Motor neuron (in vitro differentiated cells): ENCODE measurements at places on chromosomes 4 and X. TPM values are rescaled to one million over a fixed set of nuclear protein-coding genes. Genes with fewer than 3 reads are reported as not detected.

GRCh38 chr4:96194993-96195392, 355.1 kb downstream of the PDHA2 start:
- ATAC-seq, result no peak

- peak; percentile 100 for ATAC-seq
Observed at GRCh38 chrX:149962859-149963757, 24.8 kb upstream of the EOLA2 start.

GRCh38 chrX:118745570-118745969, 18.2 kb downstream of the IL13RA1 start:
- ATAC-seq, result no peak

GRCh38 chrX:13691841-13692371, 3.0 kb downstream of the RAB9A start:
- no peak for ATAC-seq

DNA sequence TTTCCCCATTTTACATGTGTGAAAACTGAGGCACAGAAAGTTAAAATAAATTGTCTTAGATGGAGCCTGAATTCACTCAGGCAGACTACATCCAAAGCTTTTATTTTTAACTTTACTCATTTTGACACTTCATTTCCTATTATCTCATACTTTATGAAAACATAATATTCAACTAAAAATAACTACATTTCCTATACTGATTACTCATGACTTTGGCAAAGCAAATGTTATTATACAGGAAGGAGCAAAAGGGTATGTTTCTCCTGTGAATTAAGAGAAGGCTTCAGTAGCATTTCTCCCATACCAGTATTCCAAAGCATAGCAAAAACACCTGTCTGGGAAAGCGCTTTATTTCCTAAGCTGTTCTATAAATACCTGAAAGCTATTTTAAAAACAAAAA, 178.6 kb downstream of the ADAMTS3 start:
- no peak for ATAC-seq

DNA sequence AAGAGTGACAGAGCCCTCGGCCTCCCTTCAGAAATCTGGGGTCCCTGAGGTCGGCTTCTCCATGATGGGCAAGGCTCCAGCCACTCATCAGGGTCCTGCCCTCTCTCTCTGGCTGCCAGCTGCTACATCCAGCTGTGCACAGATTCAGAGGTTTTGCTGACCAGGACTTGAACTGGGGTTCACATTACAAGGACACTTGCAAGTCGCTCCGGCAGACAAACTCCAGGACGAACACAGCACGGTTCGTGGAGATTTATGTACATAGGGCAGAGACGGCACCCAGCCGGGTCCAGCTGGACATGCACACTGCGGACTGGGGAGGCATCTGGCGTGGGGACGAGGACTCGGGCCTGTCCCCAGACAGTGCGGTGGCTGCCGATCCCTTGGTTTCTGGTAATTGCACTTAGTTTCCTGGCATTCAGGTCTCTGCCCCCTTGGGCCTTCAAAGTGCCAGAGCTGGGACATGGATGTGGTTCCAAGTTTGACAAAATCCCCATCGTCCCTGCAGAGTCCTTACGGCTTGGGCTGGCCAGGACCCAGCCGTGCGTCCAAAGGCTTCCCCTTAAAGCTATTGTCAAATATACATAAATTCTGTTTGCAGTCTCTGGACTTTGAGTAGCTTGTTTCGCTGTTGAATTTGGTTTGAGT, 6.2 kb upstream of the C4orf50 start:
- no peak for ATAC-seq

- ATAC-seq, result peak; percentile 55
Observed at GRCh38 chrX:7286168-7286837, 138.3 kb upstream of the PUDP start.

- peak; percentile 89 for ATAC-seq
Observed at GRCh38 chrX:13864264-13864663, 47.4 kb upstream of the GPM6B start.

DNA sequence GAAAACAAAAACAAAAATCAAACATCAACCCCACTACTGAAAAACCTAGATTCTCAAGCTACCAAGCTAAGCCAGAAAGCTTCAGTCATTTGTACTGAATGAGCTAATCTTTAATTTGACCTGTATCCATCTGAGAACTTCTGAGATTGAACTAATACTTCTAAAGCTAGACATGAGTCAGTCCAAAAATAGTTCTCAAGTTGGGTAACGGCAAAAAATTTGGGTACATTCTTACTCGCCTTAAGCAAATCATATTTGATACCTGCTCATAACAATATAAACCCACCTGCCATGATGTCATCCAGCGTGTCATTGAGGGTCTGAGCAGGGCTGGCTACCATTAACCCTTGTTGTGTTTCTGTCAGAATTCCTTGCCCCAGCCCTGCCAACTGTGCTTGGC, 69.7 kb upstream of the COX18 start:
- ATAC-seq, result no peak

DNA sequence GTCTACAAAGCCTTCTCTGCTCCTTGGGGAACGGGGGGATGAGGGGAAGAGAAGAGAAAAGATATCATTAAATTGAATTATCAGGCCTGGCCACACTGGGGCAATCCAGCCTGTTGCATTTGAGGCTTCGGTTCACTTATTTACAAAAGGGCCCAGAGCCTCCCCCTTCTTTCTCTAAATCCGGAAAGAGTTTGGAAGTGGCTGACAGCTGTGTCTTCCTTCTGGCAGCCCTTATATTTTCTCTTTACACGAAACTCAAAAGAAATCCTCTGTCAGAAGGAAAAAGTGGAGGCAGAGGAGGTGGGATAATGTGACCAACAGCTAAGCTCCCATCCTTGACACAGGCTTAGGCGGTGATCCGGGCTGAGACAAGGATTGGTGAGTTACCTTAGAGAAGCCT, 158.3 kb upstream of the TAPT1 start:
- no peak for ATAC-seq

- no peak for ATAC-seq
Observed at GRCh38 chrX:131729295-131729694, 185.4 kb downstream of the OR13H1 start.

GRCh38 chr4:52853351-52853750, 8.8 kb upstream of the RASL11B start:
- ATAC-seq, result no peak

GRCh38 chrX:133495464-133496391, 80.4 kb upstream of the GPC4 start:
- ATAC-seq, result no peak

DNA sequence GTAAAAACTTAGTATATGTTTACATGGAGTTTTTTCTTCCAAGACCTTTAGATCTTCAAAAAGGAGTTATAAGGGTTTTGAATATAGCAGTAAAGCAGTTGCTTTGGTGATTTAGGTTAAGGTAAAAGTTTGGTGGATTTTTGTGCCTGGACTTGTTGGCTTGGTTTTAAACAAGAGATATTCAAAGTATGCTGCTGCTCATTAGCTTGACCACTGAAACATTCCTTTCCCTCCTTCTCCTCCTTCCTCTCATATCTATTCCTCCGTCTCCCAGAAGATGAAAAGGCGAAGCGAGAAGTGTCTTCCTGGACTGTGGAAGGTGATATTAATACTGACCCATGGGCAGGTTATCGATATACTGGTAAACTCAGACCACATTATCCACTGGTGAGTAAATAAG, 38.4 kb downstream of the METAP1 start:
- ATAC-seq, result no peak

DNA sequence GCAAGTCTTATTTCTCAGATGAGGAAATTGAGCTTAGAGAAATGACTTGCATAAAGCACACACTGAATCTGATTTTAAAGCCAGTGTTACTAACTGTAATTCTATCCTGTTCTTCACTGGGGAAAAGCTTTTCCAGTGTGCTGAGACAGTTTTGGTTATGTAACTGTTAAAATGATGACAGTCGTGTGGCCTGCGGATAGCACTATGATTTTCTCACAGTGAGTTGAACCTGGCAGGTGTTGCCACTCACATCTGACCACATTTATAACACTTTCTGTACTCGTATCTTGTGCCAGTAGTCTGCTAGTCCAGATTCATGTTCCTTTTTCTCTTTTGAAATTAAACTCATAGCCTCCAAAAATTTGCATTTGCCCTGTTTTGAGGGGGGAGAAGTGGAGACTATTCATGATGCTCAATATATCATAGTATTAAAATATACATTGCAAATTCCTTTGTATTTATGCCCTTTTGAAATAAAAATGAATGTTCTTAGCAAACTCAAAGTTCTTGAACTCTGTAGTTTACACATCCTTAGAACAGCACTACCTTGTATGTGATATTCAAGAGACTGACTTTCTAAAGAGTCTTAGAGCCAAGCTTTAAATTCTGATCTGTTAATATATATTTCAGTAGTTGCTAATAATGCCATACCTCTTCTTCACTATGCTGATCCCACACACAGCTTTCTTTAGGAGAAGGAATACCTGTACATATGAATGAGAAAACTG, 132.3 kb downstream of the PDLIM5 start:
- ATAC-seq, result no peak

DNA sequence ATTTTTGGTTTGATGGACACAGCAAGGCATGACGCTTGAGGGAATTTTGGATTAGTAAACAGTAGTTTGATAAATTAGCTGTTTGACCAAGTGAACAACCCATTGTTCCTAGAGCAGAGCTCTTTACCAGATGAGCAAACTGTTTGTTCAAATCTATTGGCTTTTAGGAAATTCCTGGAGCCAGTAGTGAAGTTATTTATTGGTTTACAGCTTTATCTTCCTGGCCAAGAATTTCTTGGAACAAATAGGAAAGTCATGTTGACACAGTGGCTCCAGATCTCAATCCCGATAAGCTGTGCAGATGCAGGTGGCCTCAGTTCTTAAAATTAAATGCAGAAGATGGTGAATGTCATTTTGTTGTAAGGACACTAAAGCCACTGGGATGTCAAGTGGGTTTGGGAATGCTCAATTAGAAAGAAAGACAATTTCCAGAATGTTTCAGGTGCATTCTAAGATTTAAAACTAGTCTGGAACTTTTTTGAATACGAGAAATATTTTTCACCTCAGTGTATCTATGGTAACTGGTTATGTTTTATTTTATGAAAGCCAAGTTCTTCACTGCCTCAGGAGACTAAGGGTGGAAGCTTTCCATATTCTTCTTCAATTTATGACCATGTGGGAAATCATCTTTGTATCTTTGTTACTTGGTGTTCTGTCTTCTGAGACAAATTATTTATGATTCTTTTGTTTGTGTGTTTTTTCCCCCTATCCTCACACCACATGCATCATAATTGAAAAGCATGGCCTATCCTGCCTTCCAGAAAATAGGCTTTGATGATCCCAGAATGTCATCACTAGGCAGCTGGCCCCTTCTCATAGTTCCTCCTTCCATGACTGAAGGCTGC, 554.5 kb downstream of the STIM2 start:
- no peak for ATAC-seq

DNA sequence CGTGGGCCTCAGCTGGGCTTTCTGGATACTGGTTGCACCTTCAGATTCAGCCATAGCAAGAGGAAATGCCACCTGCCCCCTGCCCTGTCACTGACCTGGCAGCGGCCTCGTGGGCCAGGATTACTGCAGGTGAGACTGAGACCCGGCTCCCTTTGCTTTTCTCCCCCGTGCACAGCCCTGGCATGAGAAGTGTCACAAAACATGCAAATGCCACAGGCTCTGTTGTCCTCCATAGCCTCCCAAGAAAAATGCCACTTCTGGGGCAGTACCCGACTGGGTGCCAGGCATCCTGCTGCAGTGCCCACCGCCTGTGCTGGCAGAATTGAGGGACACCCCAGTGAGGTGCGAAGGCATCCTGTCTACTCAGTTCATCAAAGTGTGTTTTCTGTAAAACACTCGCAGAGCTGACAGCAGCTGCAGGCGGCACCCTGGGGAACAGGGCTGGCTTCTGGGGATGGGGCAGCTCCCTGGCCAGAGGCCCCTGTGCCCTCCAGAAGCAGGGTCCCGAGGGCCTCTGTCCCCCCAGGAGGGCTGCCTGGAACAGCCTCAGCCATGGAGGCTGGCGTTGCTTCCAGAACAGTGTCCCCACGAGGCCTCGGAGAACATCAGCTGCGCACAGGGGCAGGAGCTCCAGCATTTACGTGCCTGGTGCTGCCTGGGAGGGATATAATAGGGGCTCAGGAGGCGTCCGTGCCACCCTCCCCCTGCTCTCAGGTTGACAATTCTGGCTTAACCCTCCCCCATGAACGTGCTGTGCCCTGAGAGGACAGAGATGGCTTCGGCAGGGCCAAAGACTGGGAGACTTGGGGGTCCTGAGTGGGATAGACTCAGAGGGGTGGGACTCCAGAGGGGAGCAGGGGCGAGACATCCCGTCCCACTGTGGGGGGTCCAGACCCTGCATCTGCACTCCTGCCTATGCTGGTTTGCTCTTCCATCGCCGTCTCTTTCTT, 99.5 kb upstream of the NKX1-1 start:
- ATAC-seq, result no peak

DNA sequence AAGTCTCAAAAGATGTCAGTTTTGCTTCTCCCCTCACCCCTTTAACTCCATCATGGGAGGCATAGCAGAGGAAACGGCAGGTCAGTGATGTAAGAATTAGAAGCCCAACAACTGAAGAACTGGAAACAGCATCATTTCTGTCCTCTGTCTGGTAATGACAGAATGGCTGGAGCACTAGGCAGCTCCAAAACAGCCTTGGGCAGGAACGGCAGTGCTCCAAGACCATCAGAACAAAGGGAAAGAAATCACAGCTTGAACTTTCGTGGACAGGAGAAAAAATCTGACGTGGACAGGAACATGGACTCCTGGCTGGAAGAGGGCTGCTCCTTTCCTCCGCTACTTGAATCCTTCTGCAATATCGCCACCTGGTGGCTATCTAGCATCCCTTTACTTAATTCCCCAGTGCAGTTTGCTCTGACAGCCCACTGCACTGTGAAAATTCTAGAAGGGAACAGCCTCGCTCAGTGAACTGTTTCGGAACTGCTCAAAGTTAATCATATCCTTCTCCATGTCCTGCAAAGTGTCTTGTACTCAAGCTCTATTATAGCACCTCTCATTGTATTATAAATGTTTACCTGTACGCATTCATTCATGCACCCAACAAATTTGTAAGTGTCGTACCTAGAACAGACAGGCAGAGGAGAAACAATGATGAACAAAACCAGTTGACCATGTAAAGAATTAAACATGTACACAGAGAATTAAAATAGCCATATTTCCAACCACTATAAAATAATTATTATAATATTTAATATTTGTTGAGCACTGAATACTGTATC, 20.4 kb downstream of the SLC25A53 start:
- ATAC-seq, result peak; percentile 97

DNA sequence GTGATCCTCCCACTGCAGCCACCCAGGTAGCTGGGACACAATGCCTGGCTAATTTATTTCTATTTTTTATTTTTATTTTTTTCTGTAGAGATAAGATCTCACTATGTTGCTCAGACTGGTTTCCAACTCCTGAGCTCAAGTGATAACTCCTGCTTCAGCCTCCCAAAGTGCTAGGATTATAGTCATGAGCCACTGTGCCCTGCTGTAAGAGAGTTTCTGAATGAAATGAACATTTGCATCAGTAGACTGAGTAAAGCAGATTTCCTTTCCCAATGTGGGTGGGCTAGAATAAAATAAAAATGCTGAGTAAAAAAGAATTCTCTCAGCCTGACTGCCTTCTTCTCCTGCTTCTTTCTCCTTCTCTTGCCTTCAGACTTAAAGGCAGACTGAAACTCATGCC, 555.4 kb upstream of the PITX2 start:
- ATAC-seq, result no peak

CSAG1 gene
- total RNA-seq, result 0.36 TPM in 1 of 2 replicates, not detected in the other

SMIM10 gene
- 1.2 and 1.3 TPM in 2 replicates for total RNA-seq

TXK gene
- total RNA-seq, result 0.09 and 0.58 TPM in 2 replicates

FAT1 gene
- 63.4 and 65.8 TPM in 2 replicates for total RNA-seq

DRP2 gene
- 5.3 and 5.4 TPM in 2 replicates for total RNA-seq

PAGE1 gene
- total RNA-seq, result not detected in 2 replicates

SMPX gene
- not detected in 2 replicates for total RNA-seq

BRS3 gene
- total RNA-seq, result 0.09 TPM in 1 of 2 replicates, not detected in the other

VBP1 gene
- total RNA-seq, result 54.8 and 63.0 TPM in 2 replicates

NPY1R gene
- total RNA-seq, result 1.9 and 2.0 TPM in 2 replicates

TAF7L gene
- 0.56 and 0.71 TPM in 2 replicates for total RNA-seq
